Naive thymus-derived CD8-positive, alpha-beta T cell (primary cell): ENCODE measurements at places on chromosomes 12 and 14.

DNA sequence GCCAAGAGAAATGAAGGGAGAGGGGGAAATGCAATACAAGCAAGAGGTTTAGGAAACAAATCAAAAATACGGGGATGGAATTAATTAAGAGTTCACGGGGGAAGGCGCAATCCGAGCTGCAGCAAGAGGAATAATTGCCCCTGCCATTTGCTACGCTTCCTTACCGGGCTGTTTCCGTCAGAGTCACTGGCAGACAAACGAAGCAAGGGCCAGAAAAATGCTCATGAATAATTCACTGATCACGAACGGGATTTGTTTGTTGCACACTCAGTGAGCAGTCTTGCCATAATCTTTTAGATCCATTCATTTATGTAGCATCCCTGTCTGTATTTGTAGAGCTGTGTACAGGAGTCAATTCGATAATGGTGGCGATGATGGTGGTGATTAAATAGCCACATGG, 39.0 kb downstream of the PLXNC1 start:
- H3K27ac ChIP-seq = no peak overlapping the region
- peaks cover 11% of the 10 kb centered on the region for H3K36me3 ChIP-seq
- no peaks in the 10 kb centered on the region for H3K27me3 ChIP-seq
- H3K4me3 ChIP-seq = no peak overlapping the region

GRCh38 chr12:79834712-79835376, 100.1 kb downstream of the PPP1R12A start:
- DNase-seq = no peak
- no peaks in the 10 kb centered on the region for H3K27me3 ChIP-seq
- peaks cover 9% of the 10 kb centered on the region for H3K36me3 ChIP-seq
- no peak overlapping the region for H3K27ac ChIP-seq

GRCh38 chr12:81395431-81395830, 317.6 kb downstream of the ACSS3 start:
- no peaks in the 10 kb centered on the region for H3K27me3 ChIP-seq
- no peak overlapping the region for H3K27ac ChIP-seq
- no peak for DNase-seq
- H3K4me3 ChIP-seq = no peak overlapping the region
- H3K4me1 ChIP-seq = no peaks in the 10 kb centered on the region

GRCh38 chr14:34237081-34237480, 225.0 kb downstream of the SPTSSA start:
- no peak overlapping the region for H3K27ac ChIP-seq
- H3K4me1 ChIP-seq = no peaks in the 10 kb centered on the region
- H3K27me3 ChIP-seq = peaks cover 4% of the 10 kb centered on the region
- no peak overlapping the region for H3K4me3 ChIP-seq

DNA sequence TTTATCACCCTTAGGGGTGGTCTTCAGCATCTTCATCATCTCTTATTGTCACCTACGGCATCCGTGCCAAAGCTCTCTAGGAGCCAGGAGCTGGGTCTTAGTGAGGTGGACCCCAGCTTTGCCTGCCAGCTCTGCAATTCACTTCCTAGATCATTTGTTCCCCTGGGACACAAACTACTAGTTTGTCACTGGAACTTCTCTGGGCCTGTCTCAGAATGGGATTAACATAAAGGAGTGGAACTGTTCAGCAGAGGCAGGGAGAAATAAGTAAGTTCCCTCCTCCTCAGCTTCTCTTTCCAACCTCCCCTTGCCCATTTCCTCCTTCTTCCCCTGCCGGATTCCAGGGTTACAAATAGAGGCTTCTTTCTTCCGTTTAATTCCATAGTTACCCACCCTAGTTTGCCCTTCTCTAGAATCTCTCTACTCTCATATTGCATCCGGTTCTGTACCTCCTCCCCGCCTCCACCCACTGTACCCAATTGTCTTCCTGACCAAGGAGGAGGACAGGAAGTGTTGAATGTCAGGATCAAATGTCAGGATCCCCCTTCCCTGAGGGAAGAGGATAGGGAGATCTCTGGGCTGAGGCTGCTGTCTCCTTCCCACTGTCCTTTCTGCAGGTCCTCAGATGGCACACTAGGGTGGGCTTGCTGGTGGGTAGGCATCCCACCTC, 25.0 kb downstream of the LARP4 start:
- DNase-seq = no peak
- H3K27me3 ChIP-seq = no peaks in the 10 kb centered on the region
- peaks cover 7% of the 10 kb centered on the region for H3K4me1 ChIP-seq
- H3K27ac ChIP-seq = peak overlapping the region; percentile 43

DNA sequence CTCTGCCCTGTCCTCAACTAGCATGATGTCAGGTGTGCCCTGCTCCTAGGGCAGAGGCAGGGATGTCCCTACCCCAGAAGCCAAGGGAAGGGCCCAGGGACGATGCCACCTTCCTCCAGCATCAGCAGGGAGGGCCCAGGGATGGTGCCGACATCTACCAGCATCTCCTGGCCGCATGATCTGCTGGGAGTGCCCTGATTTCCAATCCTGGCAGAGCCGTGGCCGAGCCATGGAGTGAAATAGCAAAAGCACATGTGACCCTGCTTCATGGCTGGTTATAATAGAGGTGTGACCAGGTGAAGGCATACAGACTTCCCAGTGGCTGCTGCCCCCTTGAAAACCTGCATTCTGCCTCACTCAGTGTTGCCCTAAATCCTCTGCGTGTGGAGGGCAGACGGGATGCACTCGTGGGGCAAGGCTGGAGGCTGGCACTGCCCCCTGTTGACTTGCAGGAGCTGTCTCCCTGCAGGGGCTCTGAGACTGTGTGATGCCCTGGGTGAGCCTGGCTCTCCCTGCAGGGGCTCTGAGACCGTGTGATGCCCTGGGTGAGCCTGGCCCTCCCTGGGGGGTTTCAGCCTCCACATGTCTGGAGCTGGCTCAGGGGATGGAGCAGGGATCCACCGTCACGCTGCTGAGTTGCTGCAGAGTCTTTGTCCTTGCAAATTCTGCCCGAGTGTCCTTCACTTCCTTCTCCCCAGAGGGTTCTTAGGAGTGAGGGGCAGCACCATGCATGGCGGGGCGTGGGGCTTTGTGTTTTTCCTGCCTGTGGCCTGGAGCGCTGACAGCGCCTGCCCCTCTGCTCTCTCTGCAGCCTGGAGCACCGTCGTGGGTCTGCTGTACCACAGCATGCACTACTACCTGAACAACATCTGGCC, 51.7 kb downstream of the ADGRD1 start:
- H3K4me1 ChIP-seq = no peaks in the 10 kb centered on the region
- DNase-seq = no peak
- H3K4me3 ChIP-seq = no peak overlapping the region
- peaks cover 9% of the 10 kb centered on the region for H3K27me3 ChIP-seq
- no peak overlapping the region for H3K27ac ChIP-seq

DNA sequence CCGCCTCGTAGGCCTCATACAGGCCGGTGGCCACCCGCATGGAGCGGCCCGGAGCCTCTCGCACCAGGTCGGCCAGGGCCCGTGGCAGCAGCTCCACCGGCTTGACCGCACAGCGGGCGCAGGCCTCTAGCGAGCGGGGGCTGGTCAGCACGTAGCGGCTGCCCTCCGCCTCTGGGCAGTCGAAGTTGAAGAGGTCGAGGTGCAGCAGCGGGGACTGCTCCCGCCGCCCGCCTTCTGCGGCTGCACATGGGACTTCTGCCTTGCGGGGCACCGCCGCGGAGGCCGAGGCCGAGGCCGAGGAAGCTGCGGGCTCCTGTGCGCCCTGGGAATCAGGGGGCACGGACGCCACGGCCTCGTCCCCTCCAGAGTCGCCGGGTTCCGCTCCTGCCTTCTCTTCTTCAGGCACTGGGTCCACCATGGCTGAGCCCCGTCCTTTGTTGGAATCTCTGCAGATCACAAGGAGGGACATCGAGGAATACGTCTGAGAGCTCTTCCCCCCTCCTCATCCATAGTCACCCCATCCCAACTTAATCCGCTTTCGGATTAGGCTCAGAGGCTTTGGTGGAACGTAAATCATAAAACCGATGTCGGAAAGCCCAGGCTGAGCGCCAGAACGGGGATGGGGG, 1.4 kb downstream of the CCDC177 start:
- peaks cover 51% of the 10 kb centered on the region for H3K27me3 ChIP-seq
- peak overlapping the region; percentile 56 for H3K27ac ChIP-seq

- no peaks in the 10 kb centered on the region for H3K36me3 ChIP-seq
- no peak for DNase-seq
- no peak overlapping the region for H3K4me3 ChIP-seq
- no peaks in the 10 kb centered on the region for H3K4me1 ChIP-seq
- H3K27me3 ChIP-seq = no peaks in the 10 kb centered on the region
Measured at GRCh38 chr12:52721838-52722470, 18.6 kb upstream of the KRT77 start.

DNA sequence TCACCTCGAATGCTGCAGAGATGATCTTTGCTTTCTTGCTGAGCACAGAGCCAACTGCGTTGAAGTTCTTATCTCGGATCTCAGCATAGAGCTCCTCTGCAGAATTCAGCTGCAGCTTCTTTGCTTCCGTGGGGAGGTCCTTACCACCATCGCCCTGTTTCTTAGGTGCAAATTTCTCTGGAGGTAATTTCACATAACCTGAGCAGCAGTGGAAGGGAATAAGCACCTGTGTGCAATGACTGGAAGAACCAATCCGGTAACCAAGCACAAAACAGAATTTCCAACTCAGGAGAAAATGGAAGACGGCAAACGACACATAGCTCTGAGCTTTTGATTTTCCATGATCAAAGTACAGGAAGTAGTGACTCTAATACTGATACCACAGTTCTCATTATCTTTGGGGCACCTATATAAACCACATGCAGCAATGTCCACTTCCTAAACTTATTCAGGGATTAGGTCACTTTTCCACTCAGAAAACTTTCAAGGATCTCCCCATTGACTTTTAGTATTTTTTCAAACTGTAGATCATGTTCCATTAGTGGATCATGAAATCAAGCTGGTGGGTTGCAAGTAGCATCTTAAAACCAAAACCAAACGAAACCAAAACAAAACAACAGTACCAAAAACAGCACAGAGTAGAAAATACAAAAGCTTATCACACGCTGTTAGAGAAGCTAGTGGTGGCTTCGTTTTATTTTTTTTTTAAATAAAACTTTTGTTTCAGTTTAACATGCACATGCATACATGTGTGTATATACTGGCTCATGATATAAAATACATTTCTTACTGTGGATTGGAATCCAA, 18.9 kb upstream of the DIABLO start:
- H3K36me3 ChIP-seq = peaks cover 7% of the 10 kb centered on the region
- no peaks in the 10 kb centered on the region for H3K27me3 ChIP-seq
- peak overlapping the region; percentile 81 for H3K27ac ChIP-seq
- no peak for DNase-seq
- peak overlapping the region; percentile 54 for H3K4me3 ChIP-seq

DNA sequence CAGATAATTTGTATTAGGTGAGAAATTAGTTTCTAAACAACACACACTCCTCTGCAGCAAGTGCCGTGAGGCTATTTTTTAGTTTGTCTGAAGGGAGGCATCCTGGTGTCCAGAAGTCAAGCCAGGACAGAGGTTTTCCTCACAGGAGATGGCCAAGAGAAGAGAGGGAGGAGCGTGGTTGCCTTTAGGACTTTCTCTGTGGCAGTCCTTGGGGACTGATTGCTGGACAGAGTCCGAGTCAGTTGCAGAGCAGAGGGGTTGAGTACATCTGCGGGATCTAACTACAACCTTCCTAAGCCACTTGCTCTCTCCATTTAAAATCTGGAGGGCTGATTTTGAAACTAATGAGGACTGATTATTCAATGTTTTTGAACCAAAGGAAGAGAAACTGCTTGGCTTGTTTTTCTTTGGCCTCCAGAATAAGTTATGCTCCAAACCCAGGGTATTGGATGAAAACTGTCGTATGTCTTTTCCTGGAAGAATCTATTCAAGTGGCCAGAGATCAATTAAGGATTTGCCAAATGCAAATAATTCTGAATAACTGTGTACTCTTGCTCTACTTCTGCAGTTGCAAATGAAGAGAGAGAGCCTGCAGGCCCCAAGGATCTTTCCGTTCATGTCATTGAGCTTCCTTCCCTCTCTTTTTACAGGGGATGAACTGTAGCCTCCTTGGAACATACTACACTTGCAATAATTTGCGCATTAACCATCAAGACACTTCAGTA, 1.2 kb downstream of the SLCO1C1 start:
- DNase-seq = no peak
- H3K27ac ChIP-seq = no peak overlapping the region
- no peaks in the 10 kb centered on the region for H3K4me1 ChIP-seq
- H3K36me3 ChIP-seq = no peaks in the 10 kb centered on the region
- no peak overlapping the region for H3K4me3 ChIP-seq
- no peaks in the 10 kb centered on the region for H3K27me3 ChIP-seq
